Stimulated activated CD4-positive, alpha-beta T cell treated with anti-CD3 and anti-CD28 coated beads, Interleukin-4, amount 100 ng/mL, for 48 hours (primary cell): ENCODE measurements at places on chromosomes 4 and X.

- DNase-seq: no peak
Measured at GRCh38 chr4:100984901-100985300, 362.4 kb downstream of the PPP3CA start.

GRCh38 chrX:119698845-119699244, 5.9 kb upstream of the SEPTIN6 start:
- no peak for DNase-seq

- DNase-seq: no peak
Measured at GRCh38 chrX:111519215-111519614, 7.8 kb downstream of the SERTM2 start.

GRCh38 chr4:81440949-81441348, 30.8 kb downstream of the RASGEF1B start:
- DNase-seq: no peak

GRCh38 chrX:71067089-71067488, 1.0 kb downstream of the SNX12 start:
- no peak for DNase-seq
